ENCODE measurements at places on chromosomes 13 and 19.

GRCh38 chr13:97120346-97120745 is 101.8 kb upstream of the MBNL2 start:
- DNase-seq = no peak

GRCh38 chr13:84238381-84238780 is 356.1 kb upstream of the SLITRK1 start:
- DNase-seq = no peak

- no peak for DNase-seq
Observed at GRCh38 chr13:28528388-28528787, 33.5 kb upstream of the FLT1 start.

DNA sequence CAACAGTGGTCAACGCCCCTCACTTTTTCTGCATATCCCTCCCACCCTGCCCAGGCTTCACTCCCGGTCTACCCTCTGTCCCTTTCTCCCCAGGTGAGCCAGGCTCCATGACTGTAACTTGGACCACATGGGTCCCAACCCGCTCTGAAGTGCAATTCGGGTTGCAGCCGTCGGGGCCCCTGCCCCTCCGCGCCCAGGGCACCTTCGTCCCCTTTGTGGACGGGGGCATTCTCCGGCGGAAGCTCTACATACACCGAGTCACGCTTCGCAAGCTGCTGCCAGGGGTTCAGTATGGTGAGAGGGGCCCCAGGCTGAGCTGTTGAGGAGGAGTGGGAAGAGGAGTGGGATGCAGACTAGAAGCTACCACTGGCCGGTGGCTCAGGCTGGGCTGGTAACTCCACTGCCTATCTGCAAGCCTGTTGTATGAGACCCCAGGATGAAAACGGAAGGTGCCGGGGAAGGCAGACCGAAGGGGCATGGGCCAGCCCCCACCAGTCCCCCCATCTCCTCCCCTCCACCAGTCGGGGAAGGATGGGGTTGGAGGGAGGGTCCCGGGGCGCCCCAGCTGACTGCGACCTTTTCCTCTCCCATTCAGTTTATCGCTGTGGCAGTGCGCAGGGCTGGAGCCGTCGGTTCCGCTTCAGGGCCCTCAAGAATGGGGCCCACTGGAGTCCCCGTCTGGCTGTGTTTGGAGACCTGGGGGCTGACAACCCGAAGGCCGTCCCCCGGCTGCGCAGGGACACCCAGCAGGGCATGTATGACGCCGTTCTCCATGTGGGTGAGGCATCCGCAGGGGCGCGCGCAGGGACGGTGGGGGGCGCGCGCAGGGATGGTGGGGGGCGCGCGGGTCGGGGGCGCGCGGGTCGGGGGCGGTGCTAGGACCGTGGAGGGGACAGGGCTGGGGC is 14.4 kb downstream of the ACP7 start:
- DNase-seq = no peak

- DNase-seq = no peak
Observed at GRCh38 chr19:6744381-6745301, 5.2 kb downstream of the TRIP10 start.

- DNase-seq = no peak
Observed at GRCh38 chr19:1017115-1017905, 3.6 kb downstream of the TMEM259 start.

DNA sequence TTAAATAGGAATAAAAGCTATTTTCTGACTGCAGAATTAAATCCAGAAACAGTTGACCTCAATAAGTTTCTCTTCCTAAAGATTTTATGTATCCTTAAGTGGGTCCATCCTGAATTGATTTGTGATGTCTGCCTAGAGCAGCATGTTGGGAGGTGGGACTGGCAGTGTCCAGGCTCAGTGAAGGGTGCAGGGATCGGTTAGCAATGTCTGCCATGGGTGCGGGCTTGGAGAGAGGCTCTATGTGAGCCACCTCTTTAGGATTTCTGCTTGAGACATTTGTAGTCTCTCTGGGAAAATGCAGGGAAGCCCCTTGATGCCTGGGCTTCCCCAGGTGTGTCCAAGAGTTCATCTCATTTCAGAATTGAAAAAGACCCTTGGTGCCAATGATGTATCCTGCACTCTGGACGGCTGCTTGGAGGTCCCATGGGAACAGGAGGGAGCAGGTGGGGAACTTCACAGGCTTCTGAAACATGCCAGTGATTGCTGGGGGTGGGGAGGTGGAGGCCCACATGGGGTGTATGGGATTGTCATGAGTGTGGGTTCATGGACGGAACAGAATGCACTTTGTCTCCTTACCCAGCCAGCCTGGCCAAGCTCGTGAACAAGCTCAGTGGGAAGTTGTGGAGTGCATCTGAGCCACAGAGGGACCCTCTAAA is 6.2 kb upstream of the COLGALT1 start:
- no peak for DNase-seq

- DNase-seq = no peak
Observed at GRCh38 chr13:66830940-66831716, 399.0 kb downstream of the PCDH9 start.
